ENCODE measurements at places on chromosomes 2 and 18.

DNA sequence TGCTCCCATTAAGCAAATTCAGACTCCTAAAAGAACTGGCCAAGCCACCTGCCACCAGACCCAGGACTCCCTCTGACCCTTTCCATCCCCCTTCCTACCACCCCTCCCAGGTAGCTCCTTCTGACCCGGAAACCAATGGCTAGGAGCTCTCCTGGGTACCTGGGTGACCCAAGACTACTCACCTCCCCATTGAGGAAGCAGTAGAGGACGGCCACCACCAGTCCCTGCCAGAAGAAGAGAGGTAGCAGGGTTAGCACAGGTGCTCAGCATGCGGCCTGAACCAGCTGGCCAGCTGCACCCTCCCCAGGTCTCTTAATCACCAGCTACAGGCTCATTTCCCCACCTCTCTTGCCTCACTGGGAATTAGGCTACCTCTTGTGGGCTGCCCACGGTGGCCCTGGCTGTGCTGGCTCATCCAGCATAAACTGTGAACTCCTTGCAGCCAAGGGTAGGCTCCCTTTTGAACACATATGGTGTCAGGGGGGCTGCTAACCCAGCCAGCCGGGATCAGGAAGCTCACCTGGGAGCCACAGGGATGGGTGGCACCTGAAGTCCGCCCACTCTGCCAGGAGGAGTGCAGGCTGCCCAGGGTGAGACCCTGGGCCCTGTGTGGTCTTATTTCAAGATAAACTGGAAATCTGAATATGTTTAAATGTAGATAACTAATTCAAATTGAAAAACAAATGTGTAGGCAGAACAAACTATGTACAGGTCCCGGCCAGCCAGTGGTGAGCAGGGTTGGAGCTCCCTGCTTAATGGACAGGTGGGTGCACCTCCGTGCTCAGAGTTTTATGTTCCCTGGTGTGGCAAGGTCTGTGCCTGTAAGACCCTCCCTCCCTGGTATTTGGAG, 9.9 kb downstream of the TMEM37 start:
- no peak for DNase-seq

GRCh38 chr2:89763254-89763580, 1071.7 kb downstream of the RPIA start:
- DNase-seq = no peak

GRCh38 chr18:12879840-12880540, 4.0 kb downstream of the PTPN2 start:
- DNase-seq = no peak

- no peak for DNase-seq
Observed at GRCh38 chr2:231887756-231888155, 38.4 kb downstream of the NPPC start.

DNA sequence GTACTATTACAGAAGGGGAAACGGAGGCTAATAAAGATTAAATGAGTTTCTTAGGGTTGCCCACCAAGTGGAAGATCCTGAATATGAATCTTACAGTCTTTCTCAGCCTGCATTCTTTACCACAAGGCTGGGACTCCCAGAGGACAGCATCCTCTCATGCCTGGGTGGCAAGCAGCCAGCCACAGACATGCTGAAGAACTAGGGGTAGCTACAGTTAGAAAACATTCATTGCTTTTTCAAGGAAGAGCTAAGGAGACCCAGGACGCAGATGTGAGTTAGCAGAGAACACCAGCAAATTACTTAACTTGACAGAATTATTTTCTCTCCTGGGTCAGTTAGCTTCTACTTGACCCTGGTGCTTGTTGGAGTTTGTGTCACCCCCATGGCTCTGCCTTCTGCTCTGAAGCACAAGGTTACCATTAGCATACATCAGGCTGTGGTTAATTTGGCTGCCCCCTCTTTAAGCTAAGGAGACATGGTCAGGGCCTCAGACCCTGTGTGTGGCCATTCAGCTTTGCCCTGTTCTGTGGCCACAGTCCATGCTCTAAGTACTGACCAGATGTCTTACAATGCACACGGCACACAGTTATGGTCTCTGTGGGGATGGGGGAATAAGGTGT, 132.3 kb upstream of the TNP1 start:
- no peak for DNase-seq

DNA sequence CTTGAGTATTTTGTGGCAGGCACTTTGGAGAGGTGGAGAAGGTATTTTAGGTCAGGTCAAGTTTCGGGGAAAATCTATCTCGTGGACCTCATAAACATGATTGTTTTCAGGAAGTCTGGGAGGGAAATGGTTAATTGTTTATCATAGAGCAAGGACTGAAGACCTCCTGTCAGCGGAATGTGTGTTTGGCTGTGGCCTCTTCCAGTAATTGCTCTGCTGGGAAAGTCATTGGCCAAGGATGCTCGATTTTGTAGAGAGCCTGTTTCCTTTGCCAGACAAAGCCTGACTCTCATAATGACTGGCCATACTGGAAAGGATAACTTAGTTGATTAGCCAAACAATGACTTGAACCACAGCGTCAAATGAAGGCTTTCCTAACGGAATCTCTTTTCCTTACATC, 30.0 kb downstream of the IL1R2 start:
- no peak for DNase-seq

GRCh38 chr2:223042284-223042683, 9.7 kb upstream of the KCNE4 start:
- no peak for DNase-seq

- no peak for DNase-seq
Observed at GRCh38 chr2:130966149-130966774, 127.0 kb downstream of the FAM168B start.

- DNase-seq = peak; percentile 6
Observed at GRCh38 chr18:61426492-61427053, 93.3 kb downstream of the CDH20 start.

DNA sequence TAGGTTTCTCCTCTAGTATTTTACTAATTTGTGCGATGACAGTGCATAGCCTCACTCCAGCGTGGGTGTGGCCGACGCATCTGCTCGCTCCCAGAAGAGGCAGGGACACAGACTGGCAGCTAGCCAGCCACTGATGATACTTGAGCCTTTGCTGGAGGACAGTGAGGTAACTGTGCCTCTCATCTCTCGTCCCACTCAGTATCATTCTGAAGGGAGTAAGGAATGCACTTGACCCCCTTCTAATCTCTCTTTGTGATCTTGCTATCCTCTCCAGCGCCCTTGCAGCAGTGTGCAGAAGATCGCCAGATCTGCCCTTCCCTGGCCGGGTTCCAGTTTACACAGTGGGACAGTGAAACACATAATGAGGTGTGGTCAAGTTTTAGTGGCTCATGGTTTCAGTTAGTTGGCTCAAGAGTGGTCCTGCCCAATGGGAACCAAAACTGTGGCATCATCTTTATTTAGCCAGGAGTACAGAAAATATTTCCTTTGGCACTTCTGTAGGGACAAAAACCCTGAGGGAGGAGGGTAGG, 17.5 kb downstream of the NCAPH start:
- peak; percentile 21 for DNase-seq

GRCh38 chr2:20307311-20307710, 43.3 kb downstream of the PUM2 start:
- DNase-seq = no peak

DNA sequence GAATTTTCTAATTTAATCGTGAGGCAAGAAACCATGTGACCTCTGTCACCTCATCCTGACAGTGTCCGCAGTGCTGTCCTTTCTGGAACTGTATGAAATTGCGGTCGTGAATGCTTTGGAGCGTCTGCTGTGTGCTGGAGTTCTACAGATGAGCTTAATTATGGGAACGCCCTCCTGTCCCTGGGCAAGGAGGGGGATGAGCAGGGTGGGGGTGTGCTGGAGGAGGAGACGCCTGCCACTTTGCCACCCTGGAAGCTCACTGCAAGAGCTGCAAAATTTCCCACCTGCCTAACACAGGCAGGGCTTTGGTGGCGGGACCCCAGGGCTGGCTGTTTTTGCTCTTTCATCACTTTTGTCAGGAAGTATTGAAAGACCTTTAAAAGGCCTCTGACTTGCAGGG, 6.5 kb downstream of the LPIN1 start:
- DNase-seq = no peak

DNA sequence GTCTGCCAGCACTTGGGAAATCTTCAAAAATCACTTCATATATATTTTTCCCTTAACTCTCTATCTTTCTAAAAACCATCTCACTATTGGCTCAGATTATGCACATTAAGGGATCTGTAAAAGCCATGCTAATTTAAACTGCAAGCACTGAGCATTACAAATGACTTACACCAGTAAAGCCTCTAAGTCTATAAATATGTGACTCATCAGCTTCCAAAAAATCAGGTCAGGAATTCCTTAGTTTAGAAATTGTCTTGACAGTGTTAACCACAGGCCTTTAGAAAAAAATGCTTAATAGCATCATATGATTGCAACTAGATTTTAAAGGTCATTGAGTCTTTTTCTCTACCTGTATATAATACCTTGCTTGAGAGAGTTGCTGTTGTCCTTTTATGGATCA, 1113.6 kb upstream of the PIK3C3 start:
- no peak for DNase-seq

- no peak for DNase-seq
Observed at GRCh38 chr2:216111122-216111521, 2.0 kb downstream of the XRCC5 start.

DNA sequence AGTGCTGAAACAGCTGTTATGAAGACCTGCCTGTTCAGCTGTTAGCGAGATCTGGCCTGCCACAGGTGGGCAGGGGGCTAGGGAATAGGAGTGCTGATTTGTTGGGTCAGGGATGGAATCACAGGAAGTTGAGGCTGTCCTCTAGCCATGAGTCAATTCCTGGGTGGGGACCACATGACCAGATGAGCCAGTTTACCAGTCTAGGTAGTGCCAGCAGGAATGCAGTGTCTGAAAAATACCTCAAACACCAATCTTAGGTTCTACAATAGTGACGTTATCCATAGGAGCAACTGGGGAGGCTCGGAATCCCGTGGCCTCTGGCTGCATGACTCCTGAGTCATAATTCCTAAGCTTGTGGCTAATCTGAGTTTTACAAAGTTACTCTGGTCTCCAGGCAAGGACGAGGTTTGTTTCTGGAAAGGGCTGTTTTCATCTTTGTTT, 44.9 kb downstream of the DYSF start:
- DNase-seq = peak; percentile 74

- no peak for DNase-seq
Observed at GRCh38 chr2:182740701-182741100, 24.6 kb downstream of the DNAJC10 start.

DNA sequence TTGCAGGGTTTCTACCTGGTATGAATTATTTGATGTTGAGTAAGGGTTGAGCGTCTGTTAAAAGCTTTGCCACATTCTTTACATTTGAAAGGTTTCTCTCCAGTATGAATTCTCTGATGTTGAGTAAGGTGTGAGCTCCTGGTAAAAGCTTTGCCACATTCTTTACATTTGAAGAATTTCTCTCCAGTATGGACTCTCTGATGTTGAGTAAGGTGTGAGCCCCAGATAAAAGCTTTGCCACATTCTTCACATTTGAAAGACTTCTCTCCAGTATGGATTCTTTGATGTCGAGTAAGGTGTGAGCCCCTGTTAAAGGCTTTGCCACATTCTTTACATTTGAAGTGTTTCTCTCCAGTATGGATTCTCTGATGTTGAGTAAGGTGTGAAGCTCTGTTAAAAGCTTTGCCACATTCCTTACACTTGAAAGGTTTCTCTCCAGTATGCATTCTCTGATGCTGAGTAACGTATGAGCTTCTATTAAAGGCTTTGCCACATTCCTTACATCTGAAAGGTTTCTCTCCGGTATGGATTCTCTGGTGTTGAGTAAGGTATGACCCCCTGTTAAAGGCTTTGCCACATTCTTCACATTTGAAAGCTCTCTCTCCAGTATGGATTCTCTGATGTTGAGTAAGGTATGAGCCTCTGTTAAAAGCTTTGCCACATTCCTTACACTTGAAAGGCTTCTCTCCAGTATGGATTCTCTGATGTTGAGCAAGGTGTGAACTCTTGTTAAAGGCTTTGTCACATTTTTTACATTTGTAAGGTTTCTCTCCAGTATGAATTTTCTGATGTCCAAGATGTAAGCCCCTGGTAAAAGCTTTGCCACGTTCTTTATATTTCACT, 27.1 kb downstream of the ZNF519 start:
- no peak for DNase-seq

GRCh38 chr18:25710981-25711380, 359.0 kb upstream of the ZNF521 start:
- no peak for DNase-seq

- DNase-seq = no peak
Observed at GRCh38 chr2:30332791-30333453, 101.6 kb downstream of the LBH start.

- DNase-seq = no peak
Observed at GRCh38 chr18:26088487-26088886, 1.9 kb downstream of the SS18 start.

GRCh38 chr18:45976566-45976965, 9.4 kb upstream of the EPG5 start:
- no peak for DNase-seq

GRCh38 chr2:10342245-10342951, 39.7 kb downstream of the HPCAL1 start:
- DNase-seq = no peak

Measured in stromal cell of bone marrow (primary cell).